Testis (tissue), 5 donors: ENCODE measurements at places on chromosomes 5 and 9. TPM values are rescaled to one million over a fixed set of nuclear protein-coding genes. Genes with fewer than 3 reads are reported as not detected.

DNA sequence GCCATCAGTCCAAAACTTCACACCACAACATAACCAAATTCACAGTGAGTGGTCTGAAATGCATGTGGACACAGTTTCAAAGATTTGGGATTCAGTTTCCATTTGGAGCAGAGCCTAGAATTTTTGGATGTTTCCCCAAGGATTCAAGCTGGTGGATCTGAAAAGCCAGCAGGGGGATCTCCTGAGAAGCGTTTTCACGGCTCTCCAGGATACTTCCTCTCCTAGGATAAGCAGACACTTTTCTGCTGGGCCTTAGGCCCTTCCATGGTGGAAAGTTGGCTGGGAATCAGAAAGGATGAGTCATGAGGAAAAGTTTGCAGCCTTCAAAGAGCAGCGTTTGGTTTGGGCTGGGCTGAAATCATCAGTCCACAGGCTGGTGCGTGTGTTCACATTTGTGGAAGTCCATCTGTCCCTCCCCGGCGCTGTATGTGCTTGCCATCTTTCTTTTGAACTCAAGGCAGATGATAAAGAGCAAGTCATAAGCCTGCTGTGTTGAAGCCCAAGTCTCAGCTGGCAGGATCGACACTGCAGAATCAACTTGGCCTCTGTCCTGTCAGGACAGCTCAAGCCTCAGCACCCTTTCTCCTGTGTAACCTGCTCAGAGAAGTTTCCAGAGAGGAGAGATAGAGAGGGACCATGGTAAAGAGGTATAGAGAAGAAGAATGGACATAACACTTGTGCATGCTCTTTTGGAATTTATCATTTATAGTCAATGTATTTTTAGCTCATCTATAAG is 152.6 kb upstream of the MSX2 start:
- no peaks in the 10 kb centered on the region for H3K36me3 ChIP-seq
- H3K27ac ChIP-seq, result no peak overlapping the region
- no peaks in the 10 kb centered on the region for H3K27me3 ChIP-seq
- DNase-seq, result peak; percentile 57
- H3K4me1 ChIP-seq, result peaks cover 3% of the 10 kb centered on the region
- no peak overlapping the region for H3K4me3 ChIP-seq

- no peaks in the 10 kb centered on the region for H3K4me1 ChIP-seq
- H3K27ac ChIP-seq, result no peak overlapping the region
- DNase-seq, result no peak
- H3K27me3 ChIP-seq, result no peaks in the 10 kb centered on the region
Measured at GRCh38 chr9:7567687-7568086, 231.9 kb downstream of the DMAC1 start.

GRCh38 chr5:72107901-72108201 is 576 bp downstream of the MAP1B start:
- peak overlapping the region; percentile 86 for H3K27ac ChIP-seq
- H3K4me1 ChIP-seq, result peaks cover 24% of the 10 kb centered on the region
- H3K27me3 ChIP-seq, result no peaks in the 10 kb centered on the region
- H3K36me3 ChIP-seq, result no peaks in the 10 kb centered on the region
- H3K4me3 ChIP-seq, result peak overlapping the region; percentile 95

DNA sequence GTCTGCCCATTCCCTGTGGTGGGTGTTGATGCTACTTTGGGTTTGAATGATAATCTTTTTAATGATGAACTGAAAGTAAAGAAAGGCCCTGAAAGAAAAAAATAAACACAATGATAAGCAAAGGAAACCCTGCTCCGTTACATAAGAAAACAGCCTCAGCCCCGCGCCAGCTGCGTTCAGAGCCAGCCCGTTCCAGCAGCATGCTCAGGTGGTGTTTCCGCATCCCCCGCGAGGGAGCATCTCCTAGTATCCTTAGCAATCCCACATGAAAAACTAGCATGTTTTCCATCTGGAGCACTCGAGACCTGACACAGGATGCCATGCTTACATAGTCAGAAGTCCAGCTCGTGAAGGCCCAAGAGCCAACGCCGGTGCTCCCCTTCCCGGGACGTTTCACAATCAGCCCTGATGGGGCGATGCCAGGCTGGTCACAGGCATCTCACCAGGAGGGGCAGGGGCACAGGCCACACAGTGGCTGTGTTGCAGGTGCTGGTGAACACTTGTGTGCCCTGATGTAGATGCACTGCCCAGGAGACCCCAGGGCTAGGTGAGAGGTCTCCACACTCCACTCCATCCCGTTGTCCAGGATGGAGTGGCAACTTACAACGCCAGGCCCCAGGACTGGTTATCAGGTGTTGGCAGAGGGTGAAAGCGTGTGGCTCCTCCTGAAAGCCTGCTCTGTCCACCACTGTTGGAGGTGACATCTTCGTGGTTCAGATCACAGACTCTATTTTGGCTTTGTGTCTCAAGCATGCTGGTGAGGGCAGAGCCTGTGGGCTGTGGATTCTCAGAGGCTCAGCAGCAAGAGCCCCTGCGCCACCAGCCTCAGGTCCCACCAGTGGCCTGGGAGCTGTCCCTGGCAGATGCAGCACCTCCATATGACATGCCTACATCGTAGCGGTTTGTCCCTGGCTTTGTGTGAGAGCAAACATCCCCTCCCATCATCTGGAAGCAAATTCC is 246.8 kb upstream of the IRX1 start:
- DNase-seq, result no peak
- H3K4me1 ChIP-seq, result no peaks in the 10 kb centered on the region
- H3K4me3 ChIP-seq, result no peak overlapping the region

- H3K4me3 ChIP-seq, result no peak overlapping the region
- H3K27me3 ChIP-seq, result no peaks in the 10 kb centered on the region
- H3K27ac ChIP-seq, result no peak overlapping the region
- no peaks in the 10 kb centered on the region for H3K36me3 ChIP-seq
- no peaks in the 10 kb centered on the region for H3K4me1 ChIP-seq
Measured at GRCh38 chr5:10304932-10305331, 2.8 kb downstream of the CMBL start.

DNA sequence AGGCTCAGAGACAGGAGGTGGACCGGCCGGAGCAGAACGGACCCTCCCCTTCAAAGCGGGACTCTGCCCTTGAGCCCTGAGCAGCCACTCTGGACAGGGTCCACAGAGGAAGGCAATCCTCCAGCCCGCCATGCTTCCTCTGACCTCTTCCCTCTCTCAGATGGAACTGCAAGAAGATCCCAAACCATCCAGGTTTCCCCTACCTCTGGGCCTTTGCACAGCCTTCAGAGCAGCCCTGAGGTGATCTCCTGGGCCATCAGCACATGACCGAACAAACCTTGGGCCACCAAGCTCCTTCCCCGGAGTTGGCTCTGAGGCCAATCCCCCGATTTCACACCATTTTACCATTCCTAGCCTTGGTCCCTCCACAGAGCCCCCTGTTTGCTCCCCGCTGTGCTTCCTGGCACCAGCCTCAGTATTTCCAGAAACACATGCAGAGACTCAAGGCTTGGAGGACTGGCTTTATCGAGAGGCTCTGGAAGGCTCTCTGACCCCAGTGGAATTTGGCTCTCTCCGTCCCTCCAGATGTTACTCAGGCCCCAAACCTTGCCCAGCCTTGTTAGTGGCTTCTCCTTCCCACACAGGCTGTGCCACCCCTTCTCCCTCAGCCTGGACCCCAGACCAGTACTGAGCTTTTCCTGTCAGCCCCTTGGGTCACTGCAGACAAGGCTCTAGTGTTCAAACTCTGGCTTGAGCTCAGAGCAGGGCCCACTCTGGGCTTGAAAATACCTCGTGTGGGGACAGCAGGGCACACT is 48.6 kb upstream of the KCNMB1 start:
- no peak for DNase-seq
- no peaks in the 10 kb centered on the region for H3K27me3 ChIP-seq
- H3K4me3 ChIP-seq, result no peak overlapping the region
- H3K36me3 ChIP-seq, result no peaks in the 10 kb centered on the region

CKMT2 gene
- 27.6 TPM for total RNA-seq

PIP5K1B gene
- 53.6 TPM for total RNA-seq

DNA sequence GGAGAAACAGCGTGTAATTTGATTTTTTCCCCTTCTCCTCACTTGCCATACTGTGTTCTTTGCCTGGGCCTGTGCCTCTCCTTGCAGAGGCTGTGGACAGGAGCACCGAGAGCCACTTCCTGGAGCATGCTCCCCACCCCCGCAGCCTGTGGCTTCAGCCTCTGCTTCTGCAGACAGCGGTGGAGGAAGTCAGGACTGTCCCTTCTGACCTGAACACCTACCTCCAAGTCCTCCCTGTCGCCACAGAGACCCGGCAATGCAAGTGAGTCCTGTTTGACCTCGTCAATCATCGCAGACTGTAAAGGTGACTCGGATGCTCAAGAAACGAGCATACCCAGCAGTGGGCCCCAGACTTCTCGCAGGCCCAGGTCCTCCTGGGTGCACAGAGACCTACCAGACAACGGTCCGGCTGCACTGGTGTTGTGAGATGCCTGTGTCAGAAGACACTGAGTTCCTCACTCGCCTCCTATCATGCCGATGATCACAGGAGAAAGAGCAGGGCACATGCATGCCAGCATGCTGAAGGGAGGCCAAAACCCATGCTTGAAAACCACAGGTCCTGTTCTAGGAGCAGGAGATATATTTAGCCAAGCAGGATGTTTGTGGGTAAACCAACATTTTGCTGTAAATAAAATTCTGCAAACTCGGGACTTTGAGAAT is 198.8 kb downstream of the AUH start:
- no peaks in the 10 kb centered on the region for H3K36me3 ChIP-seq
- no peak overlapping the region for H3K4me3 ChIP-seq
- peak; percentile 36 for DNase-seq
- no peaks in the 10 kb centered on the region for H3K4me1 ChIP-seq
- no peaks in the 10 kb centered on the region for H3K27me3 ChIP-seq
- no peak overlapping the region for H3K27ac ChIP-seq

CRHBP gene
- 3.3 TPM for total RNA-seq

DNA sequence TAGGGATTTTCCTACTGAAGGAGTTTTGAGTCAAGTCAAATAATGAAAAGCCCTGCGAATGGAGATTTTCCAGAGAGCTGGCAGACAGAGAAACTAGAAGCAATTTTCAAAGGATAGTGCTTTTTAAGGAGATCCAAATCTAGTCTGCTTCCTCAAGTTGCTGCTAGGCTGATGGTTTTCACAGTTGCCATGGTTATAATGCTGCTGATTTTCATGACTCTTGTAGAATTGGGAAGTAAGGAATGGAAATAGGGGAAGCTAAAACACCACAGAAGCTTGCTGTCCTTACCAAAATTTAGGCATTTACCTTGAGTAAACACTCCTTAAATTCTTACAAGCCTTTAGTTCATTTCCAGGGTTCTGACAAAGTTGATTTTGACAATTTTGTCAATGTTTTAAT is 30.1 kb upstream of the HAPLN1 start:
- H3K4me3 ChIP-seq, result no peak overlapping the region
- H3K27ac ChIP-seq, result no peak overlapping the region
- H3K27me3 ChIP-seq, result no peaks in the 10 kb centered on the region
- H3K36me3 ChIP-seq, result no peaks in the 10 kb centered on the region
- H3K4me1 ChIP-seq, result no peaks in the 10 kb centered on the region
- DNase-seq, result no peak

- no peak overlapping the region for H3K27ac ChIP-seq
- H3K27me3 ChIP-seq, result no peaks in the 10 kb centered on the region
- no peaks in the 10 kb centered on the region for H3K4me1 ChIP-seq
- no peaks in the 10 kb centered on the region for H3K36me3 ChIP-seq
- H3K4me3 ChIP-seq, result no peak overlapping the region
Measured at GRCh38 chr9:17611917-17612316, 33.1 kb downstream of the SH3GL2 start.

DNA sequence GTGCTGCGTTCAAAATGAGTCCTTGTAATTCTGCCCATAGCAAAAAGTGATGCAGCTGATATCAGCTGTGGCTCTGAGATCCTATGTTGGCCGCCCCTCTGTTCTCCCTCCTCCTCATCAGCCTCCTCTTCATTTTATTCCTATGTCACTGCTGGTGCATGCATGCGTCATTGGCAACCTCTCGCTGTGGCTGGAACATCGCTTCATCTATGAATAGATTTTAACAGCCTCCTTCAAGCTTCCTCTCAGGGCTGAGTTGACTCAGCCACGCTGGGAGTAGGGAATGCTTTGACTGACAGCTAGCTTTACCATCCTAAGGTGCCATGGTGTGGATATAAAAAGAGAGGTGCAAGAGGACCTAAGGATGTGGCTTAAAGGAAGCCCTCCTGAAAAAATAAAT is 303.5 kb downstream of the PLK2 start:
- DNase-seq, result no peak
- no peak overlapping the region for H3K27ac ChIP-seq
- no peak overlapping the region for H3K4me3 ChIP-seq

GRCh38 chr5:68460147-68460798 is 244.7 kb downstream of the PIK3R1 start:
- DNase-seq, result peak; percentile 58
- H3K36me3 ChIP-seq, result no peaks in the 10 kb centered on the region
- H3K4me3 ChIP-seq, result no peak overlapping the region
- peaks cover 24% of the 10 kb centered on the region for H3K4me1 ChIP-seq

DNA sequence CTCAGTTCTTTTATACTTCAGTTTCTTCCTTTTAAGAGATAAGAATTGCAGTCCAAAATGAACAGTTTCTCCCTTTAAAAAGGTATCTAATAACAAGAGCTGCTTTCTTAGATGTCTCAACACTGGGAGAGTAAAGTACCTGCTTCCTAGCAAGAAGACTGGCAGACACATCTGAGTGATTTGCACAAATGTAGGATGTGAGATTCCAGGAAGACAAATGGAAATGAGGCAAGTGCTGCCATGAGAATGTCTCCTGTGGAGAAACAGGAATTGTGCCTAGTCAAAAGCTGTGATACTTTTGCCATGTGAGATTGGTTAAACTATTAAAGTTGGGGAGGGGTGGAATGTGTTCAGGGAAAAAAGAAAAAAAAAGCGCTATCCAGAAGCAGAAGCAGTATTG is 159.1 kb downstream of the HTR1A start:
- H3K4me3 ChIP-seq, result no peak overlapping the region
- no peaks in the 10 kb centered on the region for H3K36me3 ChIP-seq
- no peak for DNase-seq
- no peaks in the 10 kb centered on the region for H3K27me3 ChIP-seq
- H3K27ac ChIP-seq, result no peak overlapping the region
- H3K4me1 ChIP-seq, result no peaks in the 10 kb centered on the region

GRCh38 chr9:87886933-87887505 is 4.3 kb downstream of the SPATA31E1 start:
- no peaks in the 10 kb centered on the region for H3K27me3 ChIP-seq
- no peak for DNase-seq
- no peaks in the 10 kb centered on the region for H3K4me1 ChIP-seq
- no peaks in the 10 kb centered on the region for H3K36me3 ChIP-seq
- H3K27ac ChIP-seq, result no peak overlapping the region

- H3K27me3 ChIP-seq, result no peaks in the 10 kb centered on the region
- no peak overlapping the region for H3K4me3 ChIP-seq
- H3K36me3 ChIP-seq, result no peaks in the 10 kb centered on the region
- no peak for DNase-seq
- H3K4me1 ChIP-seq, result peaks cover 10% of the 10 kb centered on the region
- H3K27ac ChIP-seq, result no peak overlapping the region
Measured at GRCh38 chr5:93575461-93576414, 5.3 kb downstream of the NR2F1-AS1 start.
